ENCODE measurements at places on chromosomes 5 and 9.

GRCh38 chr9:37531699-37532098 lies 44.5 kb downstream of the FBXO10 start:
- no peak for DNase-seq

DNA sequence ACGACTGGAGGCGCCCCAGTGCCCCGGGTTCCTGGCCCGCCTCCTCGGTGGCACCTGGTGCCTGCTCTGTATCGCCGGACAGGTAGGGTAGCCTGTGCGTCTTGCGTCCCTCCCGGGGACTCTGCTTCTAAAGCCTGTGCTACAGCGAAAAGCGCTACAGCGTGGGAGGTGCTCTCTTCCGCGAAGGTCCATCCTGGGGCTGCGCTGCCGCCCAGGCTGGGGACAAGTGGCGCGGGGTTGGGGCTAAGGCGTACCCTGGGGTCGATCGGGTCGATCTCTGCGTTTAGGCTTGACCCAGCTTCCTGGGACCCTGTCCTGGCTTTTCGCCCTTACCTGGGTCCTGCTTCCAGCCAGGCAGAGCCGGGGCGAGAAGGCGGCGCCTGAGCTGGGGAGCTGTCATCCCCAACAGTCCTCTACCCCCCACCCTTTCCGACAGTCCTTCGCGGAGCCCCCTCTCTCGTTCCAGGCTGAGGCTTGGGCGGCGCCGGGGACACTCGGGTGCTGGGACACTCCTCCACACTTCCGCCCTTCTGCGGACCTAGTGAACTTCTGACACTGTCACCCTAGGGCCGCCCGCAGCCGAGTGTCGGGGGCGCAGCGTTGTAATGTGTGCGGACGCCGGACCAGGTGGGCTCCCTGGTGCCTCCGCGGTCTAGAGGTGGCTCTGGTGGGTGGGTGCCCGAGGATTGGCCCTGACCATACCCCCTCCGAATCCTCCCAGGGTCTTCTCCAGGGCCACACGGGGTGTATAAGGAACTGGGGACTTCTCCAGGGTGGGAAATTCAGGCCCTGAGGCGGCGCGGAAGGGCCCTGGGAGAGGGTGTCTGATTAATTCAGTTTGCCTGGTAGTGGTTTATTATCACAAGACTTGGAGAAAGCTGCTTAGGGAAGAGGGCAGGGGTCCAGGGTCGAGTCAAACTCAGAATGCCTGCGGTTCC lies 328.2 kb downstream of the SH3GL2 start:
- no peak for DNase-seq

DNA sequence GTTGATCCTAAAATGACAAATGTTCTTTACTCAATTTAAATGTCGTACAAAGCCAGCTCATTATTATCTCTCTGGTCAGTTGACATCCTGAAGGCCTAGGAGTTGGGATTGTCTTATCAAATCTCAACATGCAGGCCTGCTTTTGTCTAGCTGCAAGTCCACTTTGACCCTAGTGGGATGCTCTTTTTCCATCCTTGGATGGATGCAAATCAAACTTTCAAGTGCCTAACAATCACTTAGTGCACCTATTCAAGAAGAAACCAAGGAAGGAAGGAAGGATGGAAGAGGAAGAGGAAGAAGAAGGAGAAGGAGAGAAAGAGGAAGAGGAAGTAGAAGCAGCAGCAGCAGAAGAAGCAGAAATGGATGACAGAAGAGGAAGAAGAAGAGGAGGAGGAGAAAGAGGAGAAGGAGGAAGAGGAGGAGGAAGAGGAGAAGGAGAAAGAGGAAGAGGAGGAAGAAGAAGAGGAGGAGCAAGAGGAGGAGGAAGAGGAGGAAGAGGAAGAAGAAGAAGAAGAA lies 109.6 kb downstream of the PIK3R1 start:
- DNase-seq, result no peak

GRCh38 chr5:54990841-54991258 lies 5.5 kb upstream of the ESM1 start:
- no peak for DNase-seq

DNA sequence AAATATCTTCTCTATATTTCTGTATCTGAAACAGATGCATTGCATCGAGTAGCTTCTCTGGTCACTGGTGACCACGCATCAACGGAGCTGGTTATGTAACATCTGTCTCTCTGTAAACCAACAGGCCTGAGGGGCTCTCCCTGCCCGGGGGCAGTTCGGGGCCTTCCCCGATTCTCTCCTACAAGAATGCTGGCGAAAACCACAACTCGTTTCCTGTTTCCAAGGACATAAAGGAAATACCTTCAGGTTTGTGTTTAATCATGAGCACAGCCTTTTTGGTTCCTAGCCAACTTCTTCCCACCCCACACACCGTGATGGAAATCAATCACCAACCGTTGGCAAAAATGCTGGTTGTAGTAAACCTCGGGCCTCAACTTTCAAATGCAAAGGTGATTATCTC lies 25.1 kb downstream of the GDNF start:
- no peak for DNase-seq

- DNase-seq, result no peak
These were observed 39.9 kb upstream of the CTSL start for GRCh38 chr9:87685871-87686519.

DNA sequence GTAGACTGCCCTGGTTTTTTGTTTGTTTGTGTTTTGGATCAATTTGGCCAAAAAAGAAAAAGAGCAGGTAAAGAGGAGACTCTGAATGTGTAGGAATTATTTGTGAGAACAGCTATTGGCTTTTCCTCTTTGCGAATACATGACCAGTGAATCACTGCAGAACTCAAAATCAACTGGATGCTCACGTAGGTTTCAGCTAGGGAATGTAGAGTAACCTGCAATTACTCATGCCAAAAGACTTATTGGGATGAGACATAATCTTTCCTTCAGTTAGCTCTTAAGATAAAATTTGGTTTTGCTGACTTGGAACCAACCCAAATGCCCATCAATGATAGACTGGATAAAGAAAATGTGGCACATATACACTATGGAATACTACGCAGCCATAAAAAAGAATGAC lies 348.0 kb downstream of the NPR3 start:
- no peak for DNase-seq

DNA sequence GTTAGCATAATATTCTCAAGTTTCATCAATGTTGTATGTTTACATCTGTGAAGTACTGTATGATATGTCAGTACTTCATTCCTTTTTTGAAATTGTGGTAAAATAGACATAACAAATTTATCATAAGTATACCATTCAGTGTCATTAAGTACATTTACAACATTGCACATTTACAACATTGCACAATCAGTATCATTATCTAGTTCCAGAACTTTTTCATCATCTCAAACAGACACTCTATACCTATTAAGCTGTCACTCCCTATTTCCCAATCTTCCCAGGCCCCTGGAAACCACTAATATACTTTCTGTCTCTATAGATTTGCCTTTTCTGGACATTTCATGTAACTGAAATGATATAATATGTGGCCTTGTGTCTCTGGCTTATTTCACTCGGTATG lies 75.1 kb upstream of the ATG10 start:
- DNase-seq, result no peak
